Amniotic stem cell (primary cell): ENCODE measurements at places on chromosomes 1 and 21.

DNA sequence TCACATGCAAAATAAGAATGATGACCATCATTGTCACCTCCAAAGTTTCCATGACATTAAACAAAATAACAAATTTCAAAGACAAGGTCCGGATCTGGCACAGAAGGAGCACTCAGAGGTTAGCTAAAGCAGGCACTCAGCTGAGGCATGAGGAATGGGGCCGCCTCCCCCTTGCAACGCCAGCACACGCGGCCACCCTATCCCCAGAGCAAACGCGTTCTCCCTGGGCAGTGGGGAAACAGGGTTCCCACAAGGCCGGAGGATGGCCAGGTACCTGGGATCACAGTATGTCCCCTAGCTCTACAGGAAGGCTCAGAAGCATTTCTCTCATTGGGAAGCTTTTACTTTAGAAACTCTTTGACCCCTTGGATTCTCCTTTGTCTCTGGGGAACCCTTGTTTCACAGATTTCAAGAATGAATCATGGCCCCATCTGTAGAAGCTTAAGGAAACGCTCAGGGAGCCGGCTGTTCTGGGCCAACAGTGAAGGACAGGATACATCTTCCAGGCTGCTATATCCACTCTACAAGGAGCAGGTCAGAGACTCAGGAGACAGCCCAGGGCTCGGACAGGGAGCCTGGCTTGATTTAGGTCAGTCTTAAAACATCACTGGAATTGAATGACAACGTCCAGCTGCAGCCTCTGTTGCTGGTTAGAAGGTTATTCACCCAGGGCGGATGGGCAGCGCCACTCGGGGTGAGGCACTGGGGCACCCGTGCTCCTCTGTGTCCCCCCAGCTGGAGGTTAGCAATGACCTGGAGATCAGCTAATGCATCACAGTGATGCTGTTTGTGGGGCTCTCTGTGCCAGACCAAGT lies 496.4 kb downstream of the NPHP4 start:
- no peak for DNase-seq

- DNase-seq: no peak
Observed at GRCh38 chr1:67441739-67442281, 11.6 kb upstream of the SERBP1 start.

- no peak for DNase-seq
Observed at GRCh38 chr1:226634611-226635246, 86.2 kb downstream of the STUM start.

- no peak for DNase-seq
Observed at GRCh38 chr1:214670098-214670497, 67.1 kb downstream of the CENPF start.

DNA sequence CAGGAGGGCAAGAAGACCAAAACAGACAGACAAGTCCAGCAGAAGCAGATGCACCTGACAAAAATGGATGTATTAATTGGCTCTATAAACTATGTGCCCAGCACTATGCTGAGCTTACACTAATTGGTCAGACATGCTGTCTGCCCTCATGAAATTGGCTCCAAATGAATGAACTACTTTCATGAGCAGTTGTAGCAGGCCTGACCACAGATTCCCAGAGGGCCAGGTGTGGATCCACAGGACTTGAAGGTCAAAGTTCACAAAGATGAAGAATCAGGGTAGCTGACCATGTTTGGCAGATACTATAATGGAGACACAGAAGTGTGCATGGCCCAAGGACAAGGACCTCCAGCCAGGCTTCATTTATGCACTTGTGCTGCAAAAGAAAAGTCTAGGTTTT lies 14.5 kb downstream of the SLAMF7 start:
- DNase-seq: no peak

DNA sequence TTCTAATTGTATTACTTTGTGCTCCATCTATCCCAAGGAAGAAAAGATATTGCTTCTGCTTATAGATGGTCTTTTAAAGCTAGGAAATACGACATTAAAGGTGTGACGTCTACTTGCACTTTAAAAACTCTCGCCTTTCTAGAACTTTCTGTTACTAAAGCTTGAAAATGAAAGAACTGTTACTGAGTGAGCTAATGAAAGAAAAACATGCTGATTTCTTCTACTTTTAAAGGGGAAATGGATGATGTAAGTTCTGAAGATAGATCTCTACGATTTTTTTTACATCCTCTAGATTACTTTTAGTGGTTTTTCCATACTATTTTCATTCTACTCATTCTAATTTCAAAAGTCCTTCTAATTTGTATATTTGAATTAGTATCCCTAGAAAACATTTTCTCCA lies 387.5 kb downstream of the USP25 start:
- DNase-seq: no peak

- no peak for DNase-seq
Observed at GRCh38 chr1:23251812-23252211, 34.5 kb upstream of the HTR1D start.

DNA sequence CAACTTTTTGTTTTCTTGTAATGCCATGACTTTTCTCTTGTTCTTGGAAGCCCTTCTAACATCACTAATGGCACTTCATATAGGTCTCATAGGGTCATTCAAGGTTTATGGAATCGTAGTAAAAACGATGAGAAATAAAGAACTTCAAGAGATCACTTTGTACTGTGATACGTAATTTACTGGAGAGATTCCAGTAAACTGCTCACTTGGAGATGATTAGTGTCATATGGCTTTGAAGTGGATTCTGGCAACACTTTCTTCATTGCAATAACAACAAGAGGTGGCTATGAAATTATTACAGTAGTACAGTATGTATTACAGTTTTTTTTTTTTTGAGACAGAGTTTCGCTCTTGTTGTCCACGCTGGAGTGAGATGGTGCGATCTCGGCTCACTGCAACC lies 103.4 kb downstream of the RUSC1 start:
- DNase-seq: no peak

- no peak for DNase-seq
Observed at GRCh38 chr1:233904633-233905415, at the start of gene SLC35F3. Gene SLC35F3, plus strand, starts transcription at chr1:233904676.

GRCh38 chr21:28338701-28339305 lies 653.9 kb downstream of the LTN1 start:
- no peak for DNase-seq

DNA sequence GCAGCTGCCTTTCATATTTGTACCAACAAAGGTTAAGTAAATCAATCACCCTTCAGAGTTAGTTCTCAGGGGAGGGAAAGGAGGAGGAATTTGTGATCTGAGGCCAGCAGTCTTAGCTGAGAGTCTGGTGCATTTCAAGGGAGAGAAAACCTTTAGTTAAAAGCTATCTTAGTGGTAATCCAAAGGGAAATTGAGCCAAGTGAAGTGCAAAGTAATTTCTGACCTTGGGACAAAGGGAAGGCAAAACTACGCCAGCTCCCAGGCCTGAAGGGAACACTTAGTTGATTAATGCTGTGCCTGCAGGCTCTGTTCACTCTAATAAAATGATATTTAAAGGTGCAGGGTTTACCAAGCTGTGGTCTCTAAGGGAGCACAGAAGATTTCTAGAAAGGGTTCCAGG lies 23.1 kb upstream of the FMOD start:
- no peak for DNase-seq
